ENCODE measurements at places on chromosomes 3 and 15. TPM values are rescaled to one million over a fixed set of nuclear protein-coding genes. Genes with fewer than 3 reads are reported as not detected.

DNA sequence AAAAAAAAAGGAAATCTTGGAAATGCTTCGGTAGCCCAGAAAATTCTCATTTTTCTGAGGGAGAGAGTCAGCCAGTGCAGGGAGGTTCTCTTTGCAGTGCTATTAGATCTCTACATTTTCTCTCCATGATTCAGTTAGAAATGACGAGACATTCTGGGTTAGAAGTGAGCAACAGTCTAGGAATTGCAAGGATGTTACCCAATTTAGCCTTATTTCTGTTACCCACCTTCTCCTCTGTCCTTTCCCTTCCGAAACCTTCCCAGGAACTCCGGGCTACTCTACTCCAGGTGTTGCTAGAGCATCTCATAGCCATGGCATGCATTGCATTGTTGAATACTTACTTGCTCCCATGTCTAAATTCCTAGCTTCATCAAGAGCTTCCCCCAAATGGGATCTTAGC is 106.8 kb downstream of the EDEM1 start:
- peak; percentile 99 for DNase-seq

- DNase-seq, result no peak
Measured at GRCh38 chr3:99482191-99482590, 156.2 kb upstream of the COL8A1 start.

REC114 gene
- polyA plus RNA-seq, result not detected

DNA sequence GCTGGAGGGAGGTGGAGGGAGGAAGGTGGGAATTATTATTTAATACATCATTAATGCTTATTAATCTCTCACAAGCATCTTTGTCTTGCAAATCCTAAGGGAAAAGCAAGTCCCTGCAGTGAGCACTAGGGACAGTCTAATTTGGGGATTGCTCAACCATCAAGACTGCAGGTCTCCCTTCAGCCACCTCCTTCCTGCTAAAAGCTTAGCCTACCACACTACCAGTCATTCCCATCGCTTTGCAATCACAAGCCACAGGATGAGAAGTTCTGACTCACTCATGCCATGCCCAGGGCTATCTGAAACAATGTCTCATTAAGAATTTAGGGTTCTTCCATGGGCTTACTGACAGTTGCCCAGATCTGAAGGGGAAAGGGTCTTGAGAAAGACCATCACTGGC is 51.0 kb upstream of the EIF1B start:
- DNase-seq, result peak; percentile 88

GRCh38 chr3:170909129-170909903 is 879 bp upstream of the EIF5A2 start:
- DNase-seq, result peak; percentile 95

CASR gene
- polyA plus RNA-seq, result not detected

FGF7 gene
- not detected for polyA plus RNA-seq

GRCh38 chr3:158522221-158523136 is 48.5 kb upstream of the MLF1 start:
- DNase-seq, result peak; percentile 28
